ENCODE measurements at places on chromosomes 6 and 20.

DNA sequence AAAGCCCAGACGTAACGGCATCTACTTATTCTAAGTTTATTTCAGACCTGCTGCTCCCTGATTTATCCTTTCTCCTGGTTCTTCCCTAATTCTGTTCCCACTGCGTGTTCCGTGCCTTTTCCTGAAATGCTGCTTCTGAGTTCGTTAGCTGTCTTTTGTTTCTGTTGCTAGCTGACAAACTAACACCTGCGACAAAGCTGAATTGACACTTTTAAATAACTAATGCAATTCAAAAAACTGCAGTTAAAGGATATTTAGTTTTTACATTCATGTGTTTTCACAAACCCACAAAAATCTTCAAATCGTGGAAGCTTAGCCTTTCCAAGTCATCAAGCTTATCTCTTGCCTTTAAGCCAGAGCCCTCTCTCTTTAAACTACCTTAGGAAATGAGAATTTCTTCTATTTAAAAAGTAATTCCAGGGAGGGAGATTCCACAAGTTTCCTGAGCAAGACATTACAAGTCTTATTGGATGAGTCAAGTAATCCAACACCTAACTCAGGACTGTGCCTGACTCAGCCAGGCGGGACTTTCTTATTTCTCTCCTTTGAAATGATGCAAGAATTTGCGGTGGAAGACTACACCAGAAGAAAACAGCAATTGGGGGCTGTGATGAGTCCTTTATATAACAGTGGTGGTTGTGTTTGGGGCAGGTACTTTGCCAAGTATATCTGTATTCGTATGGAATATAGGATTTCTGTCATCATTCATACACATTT lies 6.3 kb downstream of the ADTRP start:
- DNase-seq, result no peak
- H3K4me3 ChIP-seq, result no peak overlapping the region
- H3K36me3 ChIP-seq, result no peaks in the 10 kb centered on the region
- H3K4me1 ChIP-seq, result no peaks in the 10 kb centered on the region

DNA sequence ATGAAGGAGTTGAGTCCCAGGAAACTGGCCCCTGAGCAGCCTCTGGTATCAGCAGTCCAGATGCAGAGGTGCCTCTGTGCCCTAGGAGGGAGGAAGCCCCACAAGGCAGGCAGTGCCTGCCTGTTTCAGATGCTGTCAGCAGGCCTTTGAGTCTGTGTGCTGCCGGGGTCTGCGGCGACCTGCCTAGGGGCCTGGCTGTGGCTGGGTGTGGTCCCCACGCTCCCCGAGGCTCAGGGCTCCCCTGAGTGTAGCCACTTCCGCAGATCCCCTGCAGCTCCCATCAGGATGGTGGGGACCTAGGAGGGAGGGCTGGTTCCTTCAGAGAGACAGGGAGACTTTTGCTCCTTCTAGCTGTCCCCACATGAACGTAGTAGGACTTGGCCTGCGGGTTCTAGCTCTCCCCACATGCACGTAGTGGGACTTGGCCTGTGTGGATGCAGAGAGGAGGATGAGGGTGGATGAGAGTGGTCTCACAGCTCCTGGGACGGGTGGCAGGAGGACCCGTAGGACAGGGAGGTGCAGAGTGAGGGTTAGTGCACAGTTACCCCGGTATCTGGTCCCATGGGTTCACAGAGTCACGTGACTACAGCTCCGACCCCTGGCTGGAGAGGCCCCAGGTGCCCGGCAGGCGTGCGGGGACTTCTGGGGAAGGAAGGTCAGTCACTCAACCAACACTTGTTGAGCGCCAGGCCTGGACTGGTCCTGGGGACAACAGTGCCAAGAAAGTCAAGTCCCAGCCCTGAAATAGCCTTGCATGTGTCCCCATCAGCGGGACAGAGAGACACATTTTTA lies 41.0 kb downstream of the CDH4 start:
- H3K4me3 ChIP-seq, result no peak overlapping the region
- no peak overlapping the region for H3K27ac ChIP-seq
- no peaks in the 10 kb centered on the region for H3K27me3 ChIP-seq

DNA sequence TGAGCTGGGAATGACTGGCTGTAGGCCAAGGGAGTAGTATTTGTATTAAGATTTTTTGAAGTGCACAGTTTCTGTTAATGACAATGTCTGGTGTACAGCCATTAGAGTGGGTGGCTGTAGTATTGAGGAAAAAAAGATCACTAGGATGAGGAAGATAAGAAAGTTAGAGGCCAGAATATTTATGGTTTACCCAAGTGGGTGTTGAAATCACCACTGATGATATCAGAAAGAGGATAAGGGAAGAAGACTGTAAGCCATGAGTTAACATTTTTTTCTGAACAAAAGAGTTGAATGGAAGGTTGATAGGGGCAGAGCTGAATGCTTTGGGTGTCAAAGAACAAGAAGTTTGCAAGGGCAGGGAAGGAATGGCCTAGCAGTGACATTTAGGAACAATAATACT lies 104.7 kb downstream of the PRDM13 start:
- DNase-seq, result no peak
- no peaks in the 10 kb centered on the region for H3K36me3 ChIP-seq
- no peaks in the 10 kb centered on the region for H3K4me1 ChIP-seq
- H3K4me3 ChIP-seq, result no peak overlapping the region
- no peaks in the 10 kb centered on the region for H3K27me3 ChIP-seq

DNA sequence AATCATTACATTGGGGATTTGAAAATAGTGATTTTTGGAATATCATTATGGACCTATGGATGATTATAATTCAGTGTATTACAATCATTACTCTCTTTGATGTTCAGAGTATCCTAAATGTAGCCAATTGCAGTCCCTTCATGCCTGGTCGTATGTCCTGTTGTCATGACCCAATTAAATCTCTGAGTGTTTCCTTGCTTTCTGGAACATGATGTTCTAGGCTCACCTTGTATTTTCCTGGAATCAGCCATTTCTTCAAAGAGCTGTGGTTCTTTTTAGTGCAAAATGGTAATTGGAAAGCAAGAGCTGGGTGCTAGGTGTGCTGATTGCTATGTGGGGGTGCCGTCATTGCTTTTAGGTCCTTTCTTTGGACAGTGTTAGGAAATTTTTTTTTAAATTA lies 100.7 kb upstream of the RNF24 start:
- no peak for DNase-seq
- H3K27ac ChIP-seq, result no peak overlapping the region

GRCh38 chr6:84691978-84692623 lies 72.3 kb downstream of the TBX18 start:
- no peaks in the 10 kb centered on the region for H3K27me3 ChIP-seq
- H3K36me3 ChIP-seq, result no peaks in the 10 kb centered on the region
- DNase-seq, result no peak
- H3K27ac ChIP-seq, result no peak overlapping the region
- no peak overlapping the region for H3K4me3 ChIP-seq

GRCh38 chr6:118578617-118579016 lies 30.5 kb downstream of the PLN start:
- peaks cover 79% of the 10 kb centered on the region for H3K36me3 ChIP-seq
- no peaks in the 10 kb centered on the region for H3K27me3 ChIP-seq
- H3K4me1 ChIP-seq, result peaks cover 10% of the 10 kb centered on the region
- no peak overlapping the region for H3K4me3 ChIP-seq
- H3K27ac ChIP-seq, result no peak overlapping the region

DNA sequence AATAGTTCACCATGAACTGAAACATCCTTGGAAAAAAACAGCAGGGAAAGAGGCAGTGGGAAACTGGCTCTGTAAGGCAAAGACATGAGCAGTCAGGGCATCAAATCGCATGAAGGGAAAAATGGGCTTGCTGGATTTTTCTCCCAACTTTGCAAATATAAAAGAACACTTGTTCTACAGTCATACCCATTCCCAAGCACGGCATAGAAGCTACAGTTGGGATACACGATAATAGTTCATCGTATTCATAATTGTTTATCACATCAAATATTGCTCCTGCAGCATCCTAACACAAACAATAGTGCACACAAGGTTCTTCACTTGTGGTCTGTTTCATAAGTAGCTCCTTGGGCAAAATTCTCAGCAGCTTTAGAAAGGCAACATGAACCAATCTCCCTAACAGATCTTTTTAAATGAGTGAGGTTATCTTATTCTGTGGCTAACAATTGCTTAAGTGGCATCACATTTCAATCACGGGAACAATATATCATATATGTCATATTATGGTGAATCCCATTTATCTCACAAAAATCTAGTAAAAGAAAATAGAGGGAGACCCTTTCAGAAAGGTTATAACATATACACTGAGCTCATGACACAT lies 243.9 kb downstream of the PKHD1 start:
- peaks cover 4% of the 10 kb centered on the region for H3K27me3 ChIP-seq
- H3K36me3 ChIP-seq, result no peaks in the 10 kb centered on the region
- no peak for DNase-seq

GRCh38 chr6:33272275-33273128 lies 627 bp downstream of the RPS18 start:
- peaks cover 4% of the 10 kb centered on the region for H3K27me3 ChIP-seq
- H3K4me1 ChIP-seq, result peaks cover 64% of the 10 kb centered on the region
- peak overlapping the region; percentile 94 for H3K4me3 ChIP-seq
- peaks cover 57% of the 10 kb centered on the region for H3K36me3 ChIP-seq

DNA sequence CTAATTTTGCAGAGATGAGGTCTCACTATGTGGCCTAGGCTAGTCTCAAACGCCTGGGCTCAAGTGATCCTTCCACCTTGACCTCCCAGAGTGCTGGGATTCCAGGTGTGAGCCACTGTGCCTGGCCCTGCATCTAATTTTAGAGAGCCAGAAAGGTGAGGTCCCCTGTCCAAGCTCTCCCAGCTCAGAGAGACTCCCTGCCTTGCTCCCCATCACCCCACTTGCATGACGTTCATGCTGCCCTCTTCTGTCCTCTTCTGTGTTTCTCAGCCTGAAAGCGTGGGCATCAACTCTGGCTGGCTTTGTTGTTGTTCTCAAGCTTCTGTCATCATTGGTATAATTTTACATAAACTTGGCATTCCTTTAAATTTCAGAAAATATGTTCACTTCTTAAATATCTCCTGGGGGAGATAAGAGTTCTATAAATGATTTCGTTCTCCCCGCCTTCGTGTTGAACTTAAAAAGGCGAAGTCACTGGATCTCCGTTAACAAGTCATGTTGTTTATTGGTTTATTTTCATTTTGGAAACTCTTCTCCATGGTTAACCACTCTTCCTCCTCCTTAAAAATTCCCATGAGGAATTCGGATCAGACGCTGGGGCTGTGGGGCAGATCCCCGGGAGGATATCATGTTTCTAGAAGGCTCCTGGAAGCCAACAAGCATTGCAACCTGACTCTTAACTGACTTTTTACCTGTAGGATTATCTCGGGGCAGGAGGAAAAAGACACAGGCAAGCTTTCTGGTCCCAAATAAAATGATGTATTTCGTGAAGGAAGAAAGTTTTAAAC lies 13.2 kb upstream of the PARD6B start:
- no peak overlapping the region for H3K4me3 ChIP-seq
- H3K27ac ChIP-seq, result no peak overlapping the region
- no peaks in the 10 kb centered on the region for H3K36me3 ChIP-seq

GRCh38 chr6:113363866-113364265 lies 493.3 kb upstream of the MARCKS start:
- H3K36me3 ChIP-seq, result no peaks in the 10 kb centered on the region
- H3K4me1 ChIP-seq, result no peaks in the 10 kb centered on the region
- H3K27ac ChIP-seq, result no peak overlapping the region

DNA sequence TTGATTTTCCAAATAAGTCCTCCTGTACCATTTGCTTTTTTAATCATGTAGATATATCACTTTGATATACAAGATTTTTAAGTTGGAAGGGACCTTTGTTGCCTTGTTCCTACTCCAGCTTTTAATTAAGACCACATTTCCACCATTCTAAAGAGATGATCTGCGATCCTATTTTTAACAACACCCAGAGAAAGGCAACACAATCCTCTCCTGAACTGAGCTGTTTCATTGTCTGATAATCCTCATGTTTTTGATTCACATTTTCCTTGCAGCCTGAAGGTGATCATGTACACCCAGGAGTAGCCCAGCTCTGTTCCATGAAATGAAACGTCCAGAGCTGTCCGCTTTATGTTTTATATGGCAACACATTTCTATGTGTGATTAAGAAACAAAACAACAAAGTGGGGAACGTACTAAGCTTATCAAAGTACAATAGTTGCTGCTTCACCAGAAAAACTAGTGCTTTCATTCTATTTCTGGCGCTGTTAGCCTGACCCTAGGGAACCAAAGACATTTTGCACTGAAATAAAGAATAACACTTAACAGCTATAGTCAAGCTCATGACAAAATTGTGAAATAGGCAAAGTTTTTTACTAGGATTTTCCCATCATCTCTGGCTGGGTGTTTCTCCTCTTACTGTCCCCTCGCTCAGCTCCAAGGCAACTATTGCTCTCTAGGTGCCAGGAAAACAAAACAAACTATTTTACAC lies 22.6 kb upstream of the TRAF3IP2 start:
- H3K4me1 ChIP-seq, result no peaks in the 10 kb centered on the region
- DNase-seq, result no peak
- no peak overlapping the region for H3K27ac ChIP-seq
- no peaks in the 10 kb centered on the region for H3K36me3 ChIP-seq
- H3K4me3 ChIP-seq, result no peak overlapping the region
- H3K27me3 ChIP-seq, result peaks cover 6% of the 10 kb centered on the region

- H3K4me3 ChIP-seq, result no peak overlapping the region
- no peak overlapping the region for H3K27ac ChIP-seq
- DNase-seq, result no peak
Observed at GRCh38 chr6:163218361-163218894, 196.1 kb upstream of the QKI start.

DNA sequence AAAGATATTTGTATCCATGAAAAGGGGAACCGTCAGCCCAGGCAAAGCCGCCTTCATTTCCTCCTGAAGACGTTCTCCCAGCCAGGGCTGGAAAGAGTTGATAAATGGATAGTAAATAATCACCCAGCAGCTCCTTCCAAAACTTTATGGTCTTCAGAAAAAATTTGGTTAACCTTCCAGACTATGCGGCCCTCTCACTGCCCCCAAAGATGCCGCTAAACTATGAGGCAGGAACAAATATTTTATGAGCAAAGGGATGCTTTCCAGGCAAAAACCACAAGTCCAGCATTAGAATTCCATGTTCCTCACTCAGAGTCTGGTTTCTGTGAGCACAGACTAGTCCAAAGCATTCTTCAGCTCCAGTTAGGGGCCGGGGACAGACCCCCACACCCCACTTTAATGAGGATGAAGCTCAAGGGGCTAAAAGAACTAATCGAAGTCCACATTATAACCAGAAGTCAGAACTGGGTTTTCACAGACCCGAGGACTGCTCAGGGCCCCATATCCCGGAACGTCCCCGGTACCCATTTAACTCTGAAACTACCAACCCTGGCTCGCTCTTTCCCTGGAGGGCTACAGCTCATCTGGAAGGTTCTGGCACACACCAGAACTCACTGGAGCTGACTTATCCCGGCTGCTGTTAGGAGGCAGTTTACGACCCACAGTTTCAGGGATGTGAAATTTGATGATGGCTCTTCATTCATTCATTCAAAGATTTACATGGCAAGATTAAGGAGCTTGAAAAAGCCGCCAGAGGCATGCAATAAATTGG lies 29.4 kb downstream of the BMP7 start:
- peaks cover 42% of the 10 kb centered on the region for H3K27me3 ChIP-seq
- H3K4me3 ChIP-seq, result no peak overlapping the region
- no peaks in the 10 kb centered on the region for H3K36me3 ChIP-seq
- no peaks in the 10 kb centered on the region for H3K4me1 ChIP-seq
- H3K27ac ChIP-seq, result no peak overlapping the region

DNA sequence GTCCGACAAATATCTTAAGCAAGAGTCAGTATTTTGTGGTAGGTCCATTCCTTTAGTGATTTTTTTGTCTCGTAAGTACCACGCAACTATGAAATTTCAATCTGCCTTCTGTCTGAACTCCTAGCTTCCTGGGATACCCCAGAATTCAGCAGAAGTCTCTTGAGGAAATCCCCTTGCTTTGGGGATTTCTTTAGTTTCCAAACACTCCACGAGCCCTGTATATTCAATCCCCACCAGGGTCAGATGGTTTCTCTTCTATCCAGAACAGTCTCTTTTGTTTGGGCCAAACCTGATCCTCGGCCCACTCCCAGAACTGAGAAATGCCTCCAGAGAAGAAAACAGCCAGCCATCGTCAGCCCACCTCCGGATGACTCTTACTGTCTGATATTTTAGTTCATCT lies 113.0 kb downstream of the CHD6 start:
- H3K27me3 ChIP-seq, result no peaks in the 10 kb centered on the region
- peaks cover 19% of the 10 kb centered on the region for H3K36me3 ChIP-seq
- H3K27ac ChIP-seq, result no peak overlapping the region
